Myometrial cell (primary cell): ENCODE measurements at places on chromosomes 6 and 20. TPM values are rescaled to one million over a fixed set of nuclear protein-coding genes. Genes with fewer than 3 reads are reported as not detected.

The LPA gene
- not detected in 2 replicates for total RNA-seq

The CDSN gene
- not detected in 2 replicates for total RNA-seq

The FAM83D gene
- total RNA-seq: 35.2 and 37.6 TPM in 2 replicates

The NRSN1 gene
- total RNA-seq: not detected in 2 replicates

The KIF25 gene
- total RNA-seq: 0.71 TPM in 1 of 2 replicates, not detected in the other
